ENCODE measurements at places on chromosomes 16 and 17.

GRCh38 chr17:53278466-53278865 is 544.3 kb upstream of the KIF2B start:
- no peak for DNase-seq

GRCh38 chr17:29977836-29978235 is 36.4 kb downstream of the EFCAB5 start:
- DNase-seq: no peak

GRCh38 chr17:50421308-50422051 is 4.5 kb upstream of the ACSF2 start:
- no peak for DNase-seq

DNA sequence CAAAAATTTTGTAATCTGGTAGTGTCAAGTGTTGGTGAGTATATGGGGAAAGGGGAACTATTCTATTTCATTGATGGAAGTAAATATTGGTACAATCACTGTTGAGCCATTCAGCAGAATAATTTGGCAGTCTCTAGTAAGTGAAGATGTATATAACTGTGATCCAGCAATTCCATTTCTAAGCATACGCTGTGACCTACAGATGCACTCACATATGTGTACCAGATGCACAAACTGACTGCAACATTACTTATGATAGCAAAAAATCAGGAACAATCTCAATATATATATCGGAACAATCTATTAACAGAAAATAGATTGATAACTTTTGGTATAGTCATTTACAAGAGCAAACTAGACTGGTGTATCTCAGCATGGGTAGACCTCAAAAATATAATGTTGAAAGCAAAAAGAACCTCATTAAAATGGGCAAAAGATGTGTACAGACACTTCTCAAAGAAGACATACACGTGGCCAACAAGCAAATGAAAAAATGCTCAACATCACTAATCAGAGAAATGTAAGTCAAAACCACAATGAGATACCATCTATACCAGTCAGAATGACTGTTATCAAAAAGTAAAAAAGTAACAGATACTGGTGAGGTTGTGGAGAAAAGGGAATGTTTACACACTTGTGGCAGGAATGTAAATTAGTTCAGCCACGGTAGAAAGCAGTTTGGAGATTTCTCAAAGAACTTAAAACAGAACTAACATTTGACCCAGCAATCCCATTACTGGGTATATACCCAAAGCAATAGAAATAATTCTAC is 20.7 kb downstream of the ADAP2 start:
- DNase-seq: no peak

DNA sequence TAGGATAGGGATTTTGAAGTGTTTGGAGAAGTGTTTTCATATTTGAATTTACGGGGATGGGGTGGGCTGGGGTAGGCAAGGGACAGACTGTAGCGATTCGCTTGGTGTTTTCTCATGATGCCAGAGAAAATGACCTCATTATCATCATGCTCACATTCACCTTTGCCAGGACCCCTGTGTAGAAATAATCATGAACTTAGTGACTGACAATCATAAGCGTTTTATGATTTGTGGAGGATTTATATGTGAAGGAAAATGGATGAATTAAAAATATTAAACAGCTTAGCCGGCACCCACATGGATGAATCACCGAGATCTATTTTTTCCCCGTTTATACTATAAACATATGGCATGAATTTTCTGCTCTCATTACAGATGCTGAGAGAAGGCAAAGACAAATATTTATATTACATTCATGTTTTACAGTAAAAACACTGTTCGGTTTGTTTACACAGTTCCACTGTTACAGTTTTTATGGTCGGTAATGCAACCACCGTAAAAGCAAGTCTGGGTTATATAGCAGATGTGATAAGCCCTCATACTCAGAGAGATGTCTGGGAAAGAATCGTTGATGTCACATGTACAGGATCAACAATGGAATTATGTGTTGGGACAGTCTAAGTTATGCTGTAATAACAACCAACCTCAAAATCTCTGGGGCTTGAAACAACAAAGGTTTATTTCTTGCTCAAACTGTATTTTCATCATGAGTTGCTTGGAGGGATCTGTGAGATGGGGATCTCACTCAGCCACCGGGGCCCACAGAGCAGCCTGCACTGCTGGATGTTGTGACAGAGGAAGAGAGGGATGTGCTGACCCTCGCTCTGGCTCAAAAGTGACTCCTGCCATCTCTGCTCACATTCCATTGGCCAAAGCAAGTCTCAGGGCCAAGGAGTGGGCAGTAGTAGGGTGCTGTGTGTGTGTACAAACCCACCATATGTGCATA is 85.1 kb downstream of the WWOX start:
- no peak for DNase-seq

DNA sequence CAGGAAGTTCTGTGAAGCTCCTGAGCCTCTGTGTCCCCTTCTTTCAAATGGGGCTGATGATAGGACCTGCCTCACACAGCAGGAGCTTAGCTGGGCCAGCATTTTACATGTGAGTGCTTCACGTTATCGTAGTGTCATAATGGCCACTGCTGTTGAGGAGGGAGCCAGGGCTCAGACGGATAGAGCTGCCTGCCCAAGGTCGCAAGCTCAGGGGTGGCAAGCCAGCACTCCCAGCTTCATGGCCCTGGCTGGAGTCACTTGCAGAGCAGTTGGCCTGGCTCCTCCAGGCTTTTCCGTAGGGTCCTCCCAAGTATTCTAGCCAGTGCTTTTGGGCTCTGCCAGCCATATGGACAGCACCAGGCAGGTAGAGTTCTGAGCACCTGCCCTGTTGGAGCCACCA is 115.1 kb downstream of the SOCS1 start:
- no peak for DNase-seq

DNA sequence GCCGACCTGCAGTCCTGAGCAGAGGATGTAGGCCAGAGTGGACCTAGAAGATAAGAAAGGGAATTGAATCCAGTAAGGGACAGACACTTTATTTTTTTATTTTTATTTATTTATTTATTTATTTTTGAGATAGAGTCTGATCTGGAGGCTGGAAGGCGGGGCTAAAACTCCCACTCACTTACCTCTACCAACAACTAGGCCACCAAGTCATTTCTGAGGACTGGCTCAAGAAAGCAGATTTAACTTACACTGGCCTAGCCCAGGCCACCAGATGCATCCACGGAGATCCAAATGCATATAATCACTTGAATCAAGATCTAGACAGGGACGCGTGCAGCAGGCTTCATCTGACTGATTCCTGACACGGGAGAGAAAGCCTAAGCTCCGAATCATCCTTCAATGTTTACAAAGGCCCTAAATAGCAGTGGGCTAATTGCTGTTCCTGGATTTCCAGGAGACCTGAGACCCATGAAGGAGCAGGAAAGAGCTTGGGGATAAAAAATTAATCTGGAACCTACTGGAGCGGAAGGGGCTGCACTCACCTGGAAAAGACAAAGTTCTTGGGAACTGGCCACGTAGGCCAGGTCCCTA is 1.1 kb upstream of the ALOX12 start:
- no peak for DNase-seq

DNA sequence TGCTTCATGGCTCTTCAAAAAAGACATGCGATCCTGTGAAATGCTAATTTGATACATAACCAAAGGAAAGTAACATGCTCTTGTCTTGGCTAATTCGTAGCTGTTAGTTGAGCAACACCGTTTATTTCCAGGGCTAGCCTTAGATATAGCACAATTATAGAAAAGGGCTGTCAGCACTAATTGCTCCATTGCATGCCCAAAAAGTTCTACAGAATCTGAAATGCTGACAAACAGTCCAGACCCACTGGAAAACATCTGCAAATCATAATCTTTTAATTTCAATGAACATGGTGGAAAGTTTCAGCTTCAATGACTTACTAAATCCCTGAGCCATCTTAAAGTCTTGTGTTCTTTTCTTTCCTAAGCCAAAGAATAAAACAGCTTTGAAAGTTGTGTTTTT is 42.9 kb upstream of the NUDT7 start:
- DNase-seq: no peak

DNA sequence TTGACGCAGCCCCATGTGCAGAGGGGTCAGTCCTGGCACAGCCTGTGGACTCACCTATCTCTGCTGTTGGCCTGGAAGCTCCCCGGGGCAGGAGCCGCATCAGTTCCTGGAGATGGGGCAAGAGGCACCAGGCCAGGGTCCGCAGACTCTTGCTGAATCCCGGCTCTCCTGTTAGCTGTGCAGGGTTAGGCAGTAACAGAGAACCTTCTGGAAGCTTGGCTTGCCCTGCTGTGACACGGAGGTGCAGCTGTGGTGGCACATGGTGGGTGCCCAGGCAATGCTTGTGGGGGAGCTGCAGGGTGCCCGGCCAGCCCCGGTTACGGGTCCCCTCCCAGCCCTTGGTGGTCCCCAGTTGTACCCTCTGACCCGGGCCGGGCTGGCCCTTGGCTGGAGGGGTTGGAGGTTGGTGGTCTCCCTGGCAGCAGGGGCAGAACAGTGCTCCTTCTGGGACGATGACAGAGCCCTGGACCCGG is 26.0 kb upstream of the ZNF469 start:
- DNase-seq: no peak

GRCh38 chr16:3656491-3657468 is 2.3 kb downstream of the DNASE1 start:
- DNase-seq: no peak

DNA sequence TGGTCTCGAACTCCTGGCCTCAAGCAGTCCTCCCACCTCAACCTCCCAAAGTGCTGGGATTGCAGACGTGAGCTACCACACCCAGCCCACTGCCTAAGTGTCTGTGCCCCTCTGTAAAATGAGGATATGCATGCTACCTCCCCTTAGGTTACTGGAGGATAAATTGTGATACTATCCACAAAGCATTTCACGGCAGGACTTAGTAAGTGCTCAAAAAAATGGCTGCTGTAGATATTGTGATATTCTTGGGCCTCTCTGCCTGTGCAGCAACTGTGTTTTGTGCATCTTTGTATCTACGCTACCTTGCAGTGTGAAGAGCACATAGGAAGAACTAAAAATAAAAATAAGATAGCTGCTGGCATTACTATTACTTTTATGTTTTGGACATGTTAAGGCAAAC is 1.9 kb upstream of the CASKIN1 start:
- no peak for DNase-seq

- no peak for DNase-seq
Measured at GRCh38 chr17:40035162-40035559, 19.0 kb downstream of the MED24 start.

GRCh38 chr17:15404106-15405057 is 63.0 kb upstream of the TEKT3 start:
- DNase-seq: no peak

- no peak for DNase-seq
Measured at GRCh38 chr17:8164815-8165131, 2.0 kb upstream of the VAMP2 start.

DNA sequence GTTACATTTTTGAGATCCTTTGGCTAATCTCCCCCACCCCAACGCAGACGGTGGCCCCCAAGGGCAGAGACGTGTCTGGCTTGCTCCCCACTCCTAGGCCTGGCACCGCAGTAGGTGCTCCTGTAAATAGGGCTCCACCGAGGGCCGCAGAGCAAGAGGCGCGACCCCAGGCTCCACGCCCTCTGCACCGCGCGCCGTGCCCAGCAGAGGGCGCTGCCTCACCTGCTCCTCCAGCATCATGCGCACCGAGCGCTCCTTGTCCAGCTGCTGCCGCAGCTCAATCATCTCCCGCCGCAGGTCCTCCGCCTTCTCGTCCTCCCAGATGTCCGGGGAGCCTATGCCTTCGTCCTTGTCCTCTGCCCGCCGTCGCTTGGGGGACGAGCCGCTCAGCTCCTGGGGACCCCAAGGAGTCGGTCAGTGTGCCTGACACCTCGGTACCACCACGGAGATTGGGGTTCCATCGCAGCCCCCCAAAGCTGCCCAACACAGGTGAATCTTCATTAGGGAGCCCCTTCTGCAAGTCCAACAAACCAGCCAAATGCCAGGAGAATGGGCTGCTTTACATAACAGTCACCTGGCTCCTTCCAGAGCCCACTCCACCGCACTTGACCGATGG is 11.2 kb downstream of the TFAP4 start:
- DNase-seq: peak; percentile 56

DNA sequence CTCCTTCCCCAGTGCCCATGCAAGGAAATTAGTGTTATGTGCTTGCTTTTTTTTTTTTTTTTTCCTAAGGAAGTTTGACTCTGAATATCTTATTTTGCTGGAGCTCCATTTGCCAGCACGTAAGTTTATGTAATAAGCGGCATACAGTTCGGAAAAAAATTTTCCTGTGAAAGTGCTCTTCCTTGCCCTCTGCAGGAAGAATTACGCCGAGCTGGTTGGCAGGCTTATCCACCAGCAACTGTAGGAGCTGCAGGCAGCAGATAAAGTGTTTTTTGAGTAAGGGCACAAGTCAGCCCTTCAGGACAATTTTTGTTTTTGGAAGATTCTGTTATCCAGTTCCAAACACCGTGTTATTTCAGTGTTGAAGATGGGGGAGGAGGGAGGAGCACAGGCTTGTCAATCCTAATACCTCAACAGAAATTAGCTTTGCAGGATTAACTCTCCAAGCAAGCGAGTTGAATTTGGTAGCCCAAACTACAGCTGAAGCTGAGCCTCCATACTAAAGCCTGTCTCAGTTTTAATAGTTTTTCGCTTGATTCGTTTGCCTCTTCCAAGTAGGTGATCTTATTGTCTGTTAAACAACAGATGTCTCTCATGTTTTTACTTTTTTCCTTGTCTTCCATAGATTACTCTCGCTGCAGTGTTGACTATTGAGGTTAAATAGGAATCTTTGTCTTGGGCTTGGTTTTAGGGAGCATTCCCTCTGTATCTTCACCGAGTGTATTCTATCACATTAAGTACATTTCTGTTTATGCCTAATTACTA is 1.1 kb downstream of the SPECC1 start:
- no peak for DNase-seq

- DNase-seq: no peak
Measured at GRCh38 chr17:8753976-8754440, 4.3 kb downstream of the SPDYE4 start.

GRCh38 chr17:8837563-8838075 is 29.9 kb downstream of the PIK3R6 start:
- no peak for DNase-seq

GRCh38 chr16:51392521-51393187 is 241.6 kb upstream of the SALL1 start:
- no peak for DNase-seq

DNA sequence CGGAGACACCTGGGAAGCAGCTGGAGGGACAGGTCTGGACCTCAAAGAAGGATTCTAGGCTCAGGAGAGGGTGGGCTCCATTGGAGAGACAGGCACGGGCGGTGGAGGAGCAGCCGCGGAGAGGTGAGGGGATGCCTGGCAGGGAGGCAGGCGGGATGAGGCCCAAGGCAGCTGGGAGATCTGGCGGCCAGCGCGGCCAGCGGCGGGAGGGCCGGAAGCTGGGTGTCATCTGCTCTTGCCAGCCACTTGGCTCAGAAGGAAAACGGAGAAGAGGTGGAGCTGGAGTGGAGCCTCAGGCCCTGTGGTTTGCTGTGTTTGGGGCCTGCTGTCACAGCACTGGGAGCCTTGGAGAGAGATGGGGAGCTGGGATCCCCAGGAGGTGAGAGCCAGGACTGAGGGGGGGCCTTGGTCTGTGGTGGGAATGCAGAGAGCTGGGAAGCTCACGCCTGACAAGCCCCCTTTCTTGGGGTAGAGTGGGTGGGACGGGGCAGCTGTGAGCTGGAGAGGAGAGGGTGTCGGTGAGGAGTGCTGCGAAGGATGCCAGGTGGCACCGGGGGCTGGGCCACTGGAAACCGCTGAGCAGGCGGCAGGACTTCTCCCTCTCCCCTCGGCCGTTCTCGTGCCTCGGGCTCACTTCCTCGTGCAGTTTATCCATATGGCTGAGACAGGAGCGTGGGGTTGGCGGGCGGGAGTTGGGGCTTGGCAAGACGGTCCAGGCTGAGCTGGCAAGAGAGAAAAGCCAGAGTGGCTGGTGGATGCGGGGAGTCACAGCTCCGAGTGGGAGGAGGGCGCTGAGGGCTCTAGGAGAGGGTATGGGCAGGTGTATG is 8.0 kb downstream of the TBC1D24 start:
- DNase-seq: no peak

- DNase-seq: no peak
Measured at GRCh38 chr17:16910341-16910740, 61.6 kb downstream of the TNFRSF13B start.
